ENCODE measurements at places on chromosomes 2 and 18. TPM values are rescaled to one million over a fixed set of nuclear protein-coding genes. Genes with fewer than 3 reads are reported as not detected.

VIT gene
- total RNA-seq: 0.36 TPM

AFF3 gene
- total RNA-seq: 0.32 TPM

PKDCC gene
- 99.8 TPM for total RNA-seq

GRB14 gene
- total RNA-seq: 1.1 TPM

RTTN gene
- 3.4 TPM for total RNA-seq

GPR17 gene
- total RNA-seq: not detected

SERPINB7 gene
- total RNA-seq: not detected

TLX2 gene
- total RNA-seq: not detected

OTOS gene
- not detected for total RNA-seq

INSIG2 gene
- 15.7 TPM for total RNA-seq

UGT1A3 gene
- not detected for total RNA-seq

ATP5F1A gene
- total RNA-seq: 623 TPM

AQP12A gene
- total RNA-seq: not detected

SLC8A1 gene
- total RNA-seq: 6.5 TPM

ATIC gene
- 38.2 TPM for total RNA-seq

SPEG gene
- 5.2 TPM for total RNA-seq

MYO1B gene
- 119 TPM for total RNA-seq

GPR75 gene
- not detected for total RNA-seq

CPLX4 gene
- total RNA-seq: not detected

LOXL3 gene
- 76.8 TPM for total RNA-seq

PCARE gene
- total RNA-seq: not detected

NEU2 gene
- not detected for total RNA-seq
